Tibial artery (tissue), 4 donors: ENCODE measurements at places on chromosomes 2 and 18.

- no peaks in the 10 kb centered on the region for H3K4me1 ChIP-seq
- H3K36me3 ChIP-seq, result no peaks in the 10 kb centered on the region
- no peak overlapping the region for H3K27ac ChIP-seq
- DNase-seq, result no peak
- H3K27me3 ChIP-seq, result peaks cover 19% of the 10 kb centered on the region
Observed at GRCh38 chr2:95069465-95069864, 44.0 kb downstream of the MAL start.

DNA sequence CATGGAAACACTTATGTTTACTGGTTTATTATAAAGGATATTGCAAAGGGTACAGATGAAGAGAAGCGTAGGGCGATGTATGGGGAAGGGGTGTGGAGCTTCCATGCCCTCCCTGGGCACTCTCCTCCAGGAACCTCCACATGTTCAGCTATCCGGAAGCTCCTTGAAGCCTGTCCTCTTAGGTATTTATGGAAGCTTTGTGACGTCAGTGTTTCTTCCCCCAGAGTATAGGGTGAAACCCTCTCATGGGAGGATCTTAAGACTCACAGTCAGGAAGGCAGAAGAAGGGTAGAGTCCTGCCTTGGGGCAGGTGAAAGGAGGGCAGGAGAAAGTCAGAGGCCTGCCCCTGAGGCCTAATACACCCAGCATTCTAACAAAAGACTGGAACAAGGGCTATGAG is 61.3 kb upstream of the CREB1 start:
- no peak for DNase-seq
- H3K27ac ChIP-seq, result no peak overlapping the region
- no peaks in the 10 kb centered on the region for H3K4me1 ChIP-seq
- no peaks in the 10 kb centered on the region for H3K27me3 ChIP-seq

GRCh38 chr2:172456002-172456401 is 28.6 kb downstream of the ITGA6 start:
- H3K27ac ChIP-seq, result no peak overlapping the region
- DNase-seq, result no peak
- no peak overlapping the region for H3K4me3 ChIP-seq
- H3K36me3 ChIP-seq, result no peaks in the 10 kb centered on the region
- H3K27me3 ChIP-seq, result no peaks in the 10 kb centered on the region

GRCh38 chr2:190578158-190579057 is 43.9 kb upstream of the NEMP2 start:
- H3K27me3 ChIP-seq, result no peaks in the 10 kb centered on the region
- H3K4me1 ChIP-seq, result peaks cover 16% of the 10 kb centered on the region
- H3K4me3 ChIP-seq, result no peak overlapping the region
- H3K27ac ChIP-seq, result peak overlapping the region; percentile 24

DNA sequence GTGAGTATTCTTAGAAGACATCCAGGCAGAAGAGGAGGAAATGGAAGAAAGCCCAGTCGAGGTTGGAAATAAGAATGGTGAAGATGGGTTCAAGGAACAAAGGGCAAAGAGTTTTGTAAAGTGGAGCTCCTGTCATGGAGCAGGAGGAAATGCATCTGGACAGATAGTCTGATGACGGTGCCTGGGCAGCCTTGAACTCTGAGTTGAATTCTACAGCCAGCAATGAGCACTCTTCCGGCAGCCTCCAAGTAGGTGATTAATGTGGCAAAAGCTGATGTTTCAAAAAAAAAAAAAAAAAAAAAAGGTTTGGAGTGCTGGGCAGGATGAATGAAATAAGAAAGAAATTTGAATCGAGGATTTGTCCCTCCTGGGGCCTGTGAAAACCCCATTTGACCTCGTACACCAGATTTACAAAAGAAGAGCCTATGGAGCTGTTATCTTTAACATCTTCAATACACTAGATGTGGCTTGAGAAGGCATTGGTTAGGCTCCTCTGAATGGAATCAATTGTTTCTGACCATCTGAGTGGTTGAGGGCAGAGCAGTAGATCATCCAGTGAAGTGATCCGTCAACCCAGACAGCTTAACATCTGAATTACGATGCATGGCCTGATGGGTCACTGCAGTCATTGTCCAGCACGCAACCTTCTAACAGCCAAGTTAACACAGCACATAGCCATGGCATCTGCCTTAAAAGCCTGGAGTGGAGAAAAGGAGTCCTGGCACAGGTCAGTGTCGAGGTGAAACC is 449.7 kb downstream of the TXNL1 start:
- H3K36me3 ChIP-seq, result no peaks in the 10 kb centered on the region
- DNase-seq, result no peak
- no peaks in the 10 kb centered on the region for H3K27me3 ChIP-seq
- no peaks in the 10 kb centered on the region for H3K4me1 ChIP-seq
- no peak overlapping the region for H3K4me3 ChIP-seq

- H3K27me3 ChIP-seq, result peaks cover 1% of the 10 kb centered on the region
- DNase-seq, result no peak
- no peaks in the 10 kb centered on the region for H3K36me3 ChIP-seq
- H3K27ac ChIP-seq, result no peak overlapping the region
- H3K4me1 ChIP-seq, result no peaks in the 10 kb centered on the region
- no peak overlapping the region for H3K4me3 ChIP-seq
Observed at GRCh38 chr2:230589025-230589424, 123.6 kb upstream of the CAB39 start.

DNA sequence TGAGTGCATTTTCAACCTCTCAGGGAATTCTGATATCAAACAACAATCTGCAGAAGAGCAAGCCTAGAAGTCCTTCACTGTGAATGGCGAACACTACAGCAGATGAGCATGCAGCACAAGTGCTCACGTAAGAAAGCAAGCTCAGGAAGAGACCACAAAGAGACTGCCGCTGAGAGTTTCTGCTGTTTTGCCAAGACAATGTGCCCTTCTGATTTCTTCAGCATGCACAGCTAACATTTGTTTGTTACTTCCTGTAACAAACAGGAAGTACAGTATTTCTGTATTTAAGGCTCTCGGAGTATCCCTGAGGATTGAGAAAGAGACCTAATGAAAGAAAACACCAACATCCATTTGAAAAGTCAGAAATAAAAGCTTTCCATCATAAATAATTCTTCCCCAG is 45.9 kb downstream of the MBOAT2 start:
- H3K4me3 ChIP-seq, result no peak overlapping the region
- no peaks in the 10 kb centered on the region for H3K36me3 ChIP-seq
- no peak overlapping the region for H3K27ac ChIP-seq

GRCh38 chr2:233353769-233354499 is at the start of gene DGKD:
TSS of gene DGKD (plus strand) at chr2:233354494. CDS start at chr2:233354519, 25 bp downstream.
- no peaks in the 10 kb centered on the region for H3K36me3 ChIP-seq
- H3K4me1 ChIP-seq, result peaks cover 42% of the 10 kb centered on the region
- H3K27me3 ChIP-seq, result no peaks in the 10 kb centered on the region
- no peak for DNase-seq

- H3K4me3 ChIP-seq, result no peak overlapping the region
- no peaks in the 10 kb centered on the region for H3K27me3 ChIP-seq
- DNase-seq, result no peak
Observed at GRCh38 chr2:150931451-150931850, 330.2 kb downstream of the RBM43 start.

DNA sequence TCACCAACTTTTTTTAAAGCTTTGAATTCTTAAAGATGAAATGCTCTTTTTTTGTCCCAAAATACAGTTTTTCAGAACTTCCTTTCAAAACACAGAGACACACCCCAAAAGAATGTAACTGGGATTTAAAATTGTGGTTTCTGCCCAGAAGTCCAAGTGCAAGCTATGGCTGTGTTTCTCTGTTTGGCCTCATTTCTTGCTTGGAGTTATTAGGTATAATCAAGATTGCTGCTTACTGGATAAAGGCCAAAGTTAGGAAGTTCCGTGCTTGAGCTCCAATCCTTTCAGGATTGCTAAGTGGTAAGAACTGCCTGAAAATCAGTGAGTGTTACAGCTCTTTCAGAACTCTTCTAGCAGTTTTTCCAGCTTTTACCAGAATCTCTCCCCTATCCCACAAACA is 16.9 kb downstream of the ZBTB7C start:
- peak overlapping the region; percentile 41 for H3K27ac ChIP-seq
- H3K36me3 ChIP-seq, result no peaks in the 10 kb centered on the region
- H3K4me1 ChIP-seq, result no peaks in the 10 kb centered on the region
- DNase-seq, result no peak
- no peak overlapping the region for H3K4me3 ChIP-seq

- H3K27ac ChIP-seq, result no peak overlapping the region
- DNase-seq, result no peak
- no peaks in the 10 kb centered on the region for H3K27me3 ChIP-seq
- no peaks in the 10 kb centered on the region for H3K4me1 ChIP-seq
- H3K4me3 ChIP-seq, result no peak overlapping the region
Observed at GRCh38 chr2:187590175-187590574, 35.9 kb upstream of the TFPI start.

DNA sequence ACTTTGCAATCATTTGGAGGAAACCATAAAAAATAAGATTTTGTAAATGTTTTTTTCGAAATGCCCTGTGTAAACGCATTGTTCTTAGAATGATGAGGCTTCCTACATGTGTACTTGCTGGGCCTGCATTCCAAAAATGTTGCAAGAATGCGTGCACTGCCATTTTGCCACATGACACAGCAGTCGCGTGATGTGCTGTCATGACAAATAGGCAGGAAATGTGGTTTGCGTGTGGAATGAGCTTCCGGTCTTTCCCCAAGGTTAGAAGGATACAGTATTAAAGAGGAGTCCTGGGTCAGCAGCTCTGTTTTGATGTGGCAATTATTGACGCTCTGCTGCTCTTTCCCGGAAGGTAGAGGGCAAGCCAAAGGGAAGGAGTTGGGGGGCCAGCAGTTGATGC is 18.1 kb upstream of the SERPINB2 start:
- no peak overlapping the region for H3K4me3 ChIP-seq
- H3K27ac ChIP-seq, result no peak overlapping the region
- no peak for DNase-seq
- no peaks in the 10 kb centered on the region for H3K27me3 ChIP-seq
- H3K4me1 ChIP-seq, result no peaks in the 10 kb centered on the region

DNA sequence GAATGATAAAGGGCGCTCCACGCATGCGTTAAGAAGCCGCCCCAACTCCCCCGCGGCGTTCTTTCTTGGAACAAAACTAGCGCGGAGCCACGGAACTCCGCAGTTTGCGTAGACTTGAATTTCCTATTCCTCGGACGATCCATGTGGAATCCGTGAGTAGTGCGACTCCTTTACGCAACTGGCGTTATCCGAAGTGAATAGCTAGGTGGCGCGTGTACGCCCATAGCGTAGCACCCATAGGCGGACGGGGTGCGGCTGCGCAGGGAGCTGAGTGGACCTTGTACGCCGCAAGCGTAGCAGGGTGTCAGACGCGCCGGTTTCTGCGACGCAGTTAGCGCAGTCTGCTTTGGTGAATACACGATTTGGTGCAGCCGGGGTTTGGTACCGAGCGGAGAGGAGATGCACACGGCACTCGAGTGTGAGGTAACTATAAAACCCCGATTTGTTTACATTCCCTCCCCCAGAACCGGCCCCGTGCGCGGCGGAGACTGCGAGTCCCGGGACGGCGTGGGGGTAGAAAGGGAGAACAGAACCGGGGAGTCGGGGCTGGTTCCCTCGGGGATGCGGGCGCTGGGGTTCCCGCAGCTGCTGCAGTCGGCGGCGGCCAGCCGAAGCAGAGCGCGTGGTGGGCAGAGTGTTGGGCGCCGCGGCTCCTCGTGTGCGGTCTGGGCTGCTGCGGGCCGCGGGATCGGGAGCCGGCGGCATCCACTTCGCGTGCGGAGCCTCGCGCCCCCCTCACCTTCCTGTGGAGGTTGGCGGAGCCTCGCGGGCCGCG is at the start of gene SLC39A10:
TSS of gene SLC39A10 (plus strand) at position 368 of the 775 bp plus-strand sequence. CDS start 22,817 bp downstream, outside the sequence.
- peak; percentile 98 for DNase-seq
- no peaks in the 10 kb centered on the region for H3K36me3 ChIP-seq
- H3K4me3 ChIP-seq, result peak within 1 kb of the TSS; percentile 90
- peak within 1 kb of the TSS; percentile 97 for H3K27ac ChIP-seq
- H3K4me1 ChIP-seq, result peaks cover 10% of the 10 kb centered on the region

GRCh38 chr2:134225173-134225572 is 28.7 kb upstream of the MGAT5 start:
- peaks cover 2% of the 10 kb centered on the region for H3K4me1 ChIP-seq
- H3K27me3 ChIP-seq, result no peaks in the 10 kb centered on the region
- no peak overlapping the region for H3K27ac ChIP-seq
- no peaks in the 10 kb centered on the region for H3K36me3 ChIP-seq
- no peak for DNase-seq

DNA sequence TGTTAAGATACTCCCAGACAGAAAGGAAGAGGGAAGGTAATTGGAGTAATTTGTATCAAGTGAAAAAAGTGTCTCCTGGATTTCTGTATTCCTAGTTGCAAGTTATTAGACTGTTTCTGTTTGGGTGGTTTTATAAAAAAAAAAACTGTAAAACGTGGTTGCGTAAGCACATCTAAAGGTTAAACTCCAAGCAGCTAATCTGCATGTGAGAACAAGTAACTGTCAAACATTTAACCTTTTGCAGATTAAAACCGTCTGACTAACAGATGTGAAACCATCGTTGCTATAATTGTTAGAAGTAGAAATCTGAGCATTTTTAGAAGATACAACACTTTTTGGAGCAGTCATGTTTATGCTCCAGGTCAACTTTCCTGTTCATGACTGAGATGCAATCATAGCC is 72.3 kb downstream of the AFF3 start:
- H3K27ac ChIP-seq, result no peak overlapping the region
- H3K4me3 ChIP-seq, result no peak overlapping the region
- DNase-seq, result no peak
- no peaks in the 10 kb centered on the region for H3K36me3 ChIP-seq

- H3K27ac ChIP-seq, result no peak overlapping the region
- no peak for DNase-seq
- no peaks in the 10 kb centered on the region for H3K36me3 ChIP-seq
- H3K4me1 ChIP-seq, result peaks cover 6% of the 10 kb centered on the region
- H3K4me3 ChIP-seq, result no peak overlapping the region
Observed at GRCh38 chr2:152359573-152360363, 24.8 kb downstream of the FMNL2 start.

- H3K27ac ChIP-seq, result no peak overlapping the region
- no peak for DNase-seq
- no peaks in the 10 kb centered on the region for H3K27me3 ChIP-seq
- no peak overlapping the region for H3K4me3 ChIP-seq
Observed at GRCh38 chr18:4236940-4237663, 218.0 kb downstream of the DLGAP1 start.

DNA sequence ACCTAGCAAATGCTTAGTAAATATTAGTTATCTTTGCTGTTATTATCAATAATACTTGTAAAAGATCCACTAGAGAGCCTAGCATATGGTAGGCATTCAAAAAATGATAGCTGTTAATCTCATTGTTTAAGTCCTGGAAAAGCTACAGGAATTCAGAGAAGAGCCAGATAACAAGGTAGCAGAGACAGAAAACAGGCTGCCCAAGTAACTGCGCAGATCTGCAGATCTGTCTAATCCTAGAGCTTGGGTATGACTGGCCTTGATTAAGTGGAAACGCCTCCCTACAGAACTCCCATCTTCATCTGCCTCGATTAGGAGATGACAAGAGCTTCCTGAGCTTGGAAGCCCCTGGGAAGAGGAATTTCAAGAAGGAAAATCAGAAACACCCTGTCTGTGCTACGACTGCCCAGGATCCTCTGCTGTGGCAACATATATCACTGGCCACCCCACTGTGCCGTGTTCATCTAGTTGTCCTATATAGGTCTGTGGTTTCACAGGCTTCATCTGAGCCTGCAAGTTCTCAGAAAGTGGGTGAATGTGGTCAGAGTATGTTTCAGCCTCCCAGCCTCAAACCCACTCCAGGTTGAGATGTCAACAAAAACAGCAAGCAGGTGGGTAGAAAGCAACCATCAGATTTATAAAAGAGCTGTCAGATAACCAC is 151.5 kb upstream of the PKDCC start:
- H3K4me3 ChIP-seq, result no peak overlapping the region
- peak overlapping the region; percentile 62 for H3K27ac ChIP-seq
- no peaks in the 10 kb centered on the region for H3K36me3 ChIP-seq
- no peak for DNase-seq

GRCh38 chr2:100317634-100318033 is 4.7 kb downstream of the LONRF2 start:
- DNase-seq, result no peak
- H3K4me3 ChIP-seq, result no peak overlapping the region
- H3K27ac ChIP-seq, result no peak overlapping the region
- H3K27me3 ChIP-seq, result no peaks in the 10 kb centered on the region
